ENCODE measurements at places on chromosomes 11 and 22.

GRCh38 chr11:120594746-120595145 lies 83.2 kb downstream of the GRIK4 start:
- DNase-seq = no peak

DNA sequence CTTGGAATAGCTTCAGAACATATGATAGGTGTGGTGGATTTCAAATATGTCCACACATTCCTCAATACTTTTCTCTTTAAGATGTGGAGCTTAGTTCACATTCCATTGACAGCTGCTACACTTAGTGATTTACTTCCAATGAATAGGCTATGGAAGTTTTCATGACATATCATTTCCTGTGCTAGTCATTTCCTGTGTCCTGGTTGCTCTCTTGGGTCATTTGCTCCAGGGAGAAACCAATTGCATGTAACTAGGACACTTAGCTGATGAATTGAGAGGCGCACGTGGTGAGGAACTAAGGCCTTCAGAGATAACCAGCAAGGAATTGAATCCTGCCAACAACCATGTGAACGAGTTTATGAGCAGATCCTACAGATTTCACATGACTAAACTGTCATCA lies 120.9 kb downstream of the SLC17A6 start:
- no peak for DNase-seq

DNA sequence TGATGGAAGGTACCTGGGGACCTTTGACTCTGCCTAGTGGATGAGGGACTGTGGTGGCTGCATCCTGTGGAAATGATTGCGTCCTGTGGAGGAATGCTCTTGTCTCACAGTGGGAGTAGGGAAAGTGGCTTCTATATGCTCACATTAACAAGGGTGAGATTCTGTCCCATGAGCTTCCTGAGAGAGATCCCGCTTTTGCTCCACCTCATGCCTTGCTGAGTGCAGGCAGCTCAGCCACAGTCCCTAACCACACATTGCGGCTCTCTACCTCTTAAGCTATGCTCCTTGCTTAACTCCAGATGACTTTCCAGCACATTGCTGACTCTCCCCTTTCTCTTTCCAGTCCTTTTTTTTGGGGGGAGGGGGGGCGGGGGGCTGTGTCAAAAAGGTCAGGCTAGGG lies 45.0 kb downstream of the TEAD1 start:
- no peak for DNase-seq

GRCh38 chr11:31921081-31921480 lies 110.0 kb upstream of the PAX6 start:
- no peak for DNase-seq

- no peak for DNase-seq
Measured at GRCh38 chr11:70727021-70727420, 328.7 kb downstream of the CTTN start.

DNA sequence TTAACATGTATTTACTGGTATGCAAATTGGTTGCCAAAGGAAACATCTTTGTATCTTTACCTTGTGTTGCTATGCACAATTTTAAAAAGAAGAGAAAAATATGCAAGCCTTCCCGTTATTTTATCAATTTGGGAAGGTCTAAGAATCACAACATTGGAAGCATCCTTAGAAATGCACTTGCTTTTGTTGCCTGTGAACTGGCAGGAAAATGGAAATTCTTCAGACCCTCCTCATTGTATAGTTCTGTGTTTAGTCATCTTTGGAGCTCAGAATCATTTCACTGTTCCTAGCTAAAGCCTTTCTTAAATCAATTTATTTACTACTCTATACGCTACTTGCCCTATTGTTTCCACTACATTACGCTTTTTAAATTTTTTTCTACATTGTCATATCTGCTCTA lies 574.5 kb downstream of the DLG2 start:
- DNase-seq = no peak

- DNase-seq = no peak
Measured at GRCh38 chr11:105208019-105208418, 68.5 kb upstream of the CARD18 start.

DNA sequence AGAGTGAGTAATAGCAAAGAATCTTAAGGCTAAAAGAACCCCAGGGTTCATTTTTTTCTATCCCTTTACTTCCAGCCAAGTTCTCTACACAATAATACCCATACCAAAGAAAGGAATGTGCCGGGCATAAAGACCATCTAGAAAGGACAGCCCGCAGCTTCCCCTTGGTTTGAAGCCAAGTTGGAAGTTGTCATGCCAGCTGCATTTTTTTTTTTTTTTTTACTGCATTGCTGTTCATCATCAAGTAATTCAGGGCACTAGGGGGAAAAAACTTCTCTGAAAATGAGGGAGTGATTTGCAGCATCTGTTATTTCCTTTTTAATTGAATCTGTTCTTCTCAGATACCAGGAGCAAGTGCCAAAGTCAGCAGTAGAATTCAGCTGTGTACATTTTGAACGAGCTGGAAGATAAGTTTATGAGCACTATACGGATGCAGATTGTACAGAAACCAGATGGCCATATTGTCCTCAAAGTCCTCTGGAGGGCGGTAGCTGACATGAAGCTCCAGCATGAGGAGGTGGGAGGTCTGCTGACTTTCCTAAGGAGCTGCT lies 56.4 kb downstream of the UBASH3B start:
- no peak for DNase-seq

DNA sequence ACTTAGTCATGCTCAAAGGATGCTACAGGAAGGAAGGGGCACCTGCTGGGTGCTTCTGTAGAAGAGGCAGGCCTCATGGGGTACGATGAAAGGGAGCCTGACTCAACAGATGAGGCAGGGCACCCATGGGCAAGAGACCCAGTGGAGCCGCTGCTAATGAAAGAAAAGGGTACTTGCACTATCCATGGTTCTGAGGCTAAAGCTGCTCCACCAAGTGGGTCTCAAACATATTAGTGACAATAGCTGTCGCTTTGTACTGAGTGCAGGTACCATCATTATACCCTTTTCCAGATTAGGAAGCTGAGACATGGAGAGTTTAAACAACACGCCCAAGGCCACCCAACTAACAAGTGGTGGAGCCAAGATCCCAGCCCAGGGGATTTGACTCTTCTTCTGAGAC lies 127.5 kb upstream of the SERPIND1 start:
- DNase-seq = no peak

GRCh38 chr22:33081686-33082590 lies 23.8 kb upstream of the SYN3 start:
- no peak for DNase-seq

DNA sequence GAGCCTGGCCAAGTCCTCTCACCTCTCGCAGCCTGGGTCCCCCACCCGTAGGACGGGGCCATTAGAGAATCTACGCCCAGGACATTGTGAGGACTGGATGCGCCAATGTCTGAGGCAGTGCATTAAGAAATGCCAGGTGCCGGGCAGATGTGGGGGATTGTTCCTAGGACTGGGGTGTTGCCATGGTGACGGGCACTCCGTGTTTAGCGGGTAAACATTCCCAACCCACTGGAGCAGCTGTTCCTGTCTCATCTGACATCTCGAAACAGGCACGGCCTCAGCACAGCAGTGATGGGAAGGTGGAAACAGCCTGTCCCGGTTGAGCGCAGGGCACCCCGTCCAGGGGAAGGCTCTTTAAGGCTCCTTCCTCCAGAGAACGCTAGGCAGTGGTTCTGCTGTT lies 99.6 kb upstream of the RTL6 start:
- no peak for DNase-seq

GRCh38 chr11:73182824-73183321 lies 35.2 kb upstream of the P2RY2 start:
- no peak for DNase-seq

Measured in hematopoietic multipotent progenitor cell (in vitro differentiated cells).